ENCODE measurements at places on chromosomes 13 and 19.

DNA sequence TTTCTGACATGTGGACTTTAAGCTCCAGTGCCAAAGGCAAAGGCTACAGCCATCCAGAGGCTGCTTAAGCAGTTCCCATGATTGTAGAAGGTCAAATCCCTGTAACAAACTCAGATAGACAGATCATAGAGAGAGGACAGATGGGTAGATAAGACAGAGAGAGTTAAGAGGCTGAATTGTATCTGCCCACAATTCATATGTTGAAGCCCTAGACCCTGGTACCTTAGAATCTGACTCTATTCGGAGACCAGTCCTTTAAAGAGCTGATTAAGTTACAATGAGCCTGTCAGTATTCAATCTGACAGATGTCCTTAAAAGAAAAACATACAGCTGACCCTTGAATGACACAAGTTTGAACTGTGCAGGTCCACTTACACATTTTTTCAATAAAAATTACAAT lies 115.2 kb downstream of the RAP2A start:
- DNase-seq: no peak

- no peak for DNase-seq
Observed at GRCh38 chr19:17737690-17738153, 13.6 kb upstream of the FCHO1 start.

DNA sequence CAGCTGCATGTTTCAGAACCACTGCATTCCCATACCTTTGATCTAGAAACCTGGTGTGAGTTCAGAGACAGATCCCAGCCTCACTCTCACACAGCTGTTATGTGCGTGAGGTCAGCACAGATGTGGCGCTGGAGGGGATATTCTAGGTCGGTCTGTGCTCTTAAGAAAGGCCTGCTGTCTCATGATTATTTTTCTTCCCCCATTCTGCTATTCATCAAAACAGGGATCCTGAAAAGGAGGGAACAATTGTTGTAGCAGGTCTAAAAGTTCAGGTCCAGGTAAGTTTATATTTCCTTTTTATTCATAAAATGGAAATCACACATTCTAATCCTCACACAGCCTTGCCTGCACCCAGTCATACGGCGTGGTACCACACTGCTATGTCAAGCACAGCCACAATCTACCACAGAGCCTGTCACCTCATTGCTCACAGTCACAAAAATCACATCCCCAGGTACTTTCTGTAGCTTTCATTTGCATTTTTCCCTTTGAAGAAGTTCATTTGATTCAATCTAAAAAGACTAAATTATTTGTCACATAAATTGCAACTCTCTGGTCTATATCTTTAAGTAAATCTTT lies 867 bp downstream of the ZNF546 start:
- no peak for DNase-seq

DNA sequence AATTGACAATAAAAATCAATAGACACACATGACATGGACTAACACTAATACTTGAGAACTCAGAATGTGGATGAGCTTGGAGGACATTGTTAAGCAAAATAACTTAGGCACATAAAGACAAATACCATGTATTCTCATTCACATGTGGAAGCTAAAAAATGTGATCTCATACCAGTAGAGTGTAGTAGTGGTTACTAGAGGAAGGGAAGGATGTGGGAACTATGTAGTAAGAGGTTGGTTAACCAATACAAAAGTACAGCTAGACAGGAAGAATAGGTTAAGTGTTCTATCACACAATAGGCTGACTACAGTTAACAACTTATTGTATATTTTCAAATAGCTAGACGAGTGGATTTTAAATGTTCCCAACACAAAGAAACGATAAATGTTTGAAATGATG lies 415.8 kb upstream of the KLF12 start:
- DNase-seq: no peak

- DNase-seq: no peak
Observed at GRCh38 chr19:47848823-47849473, 10.1 kb upstream of the TPRX2 start.

DNA sequence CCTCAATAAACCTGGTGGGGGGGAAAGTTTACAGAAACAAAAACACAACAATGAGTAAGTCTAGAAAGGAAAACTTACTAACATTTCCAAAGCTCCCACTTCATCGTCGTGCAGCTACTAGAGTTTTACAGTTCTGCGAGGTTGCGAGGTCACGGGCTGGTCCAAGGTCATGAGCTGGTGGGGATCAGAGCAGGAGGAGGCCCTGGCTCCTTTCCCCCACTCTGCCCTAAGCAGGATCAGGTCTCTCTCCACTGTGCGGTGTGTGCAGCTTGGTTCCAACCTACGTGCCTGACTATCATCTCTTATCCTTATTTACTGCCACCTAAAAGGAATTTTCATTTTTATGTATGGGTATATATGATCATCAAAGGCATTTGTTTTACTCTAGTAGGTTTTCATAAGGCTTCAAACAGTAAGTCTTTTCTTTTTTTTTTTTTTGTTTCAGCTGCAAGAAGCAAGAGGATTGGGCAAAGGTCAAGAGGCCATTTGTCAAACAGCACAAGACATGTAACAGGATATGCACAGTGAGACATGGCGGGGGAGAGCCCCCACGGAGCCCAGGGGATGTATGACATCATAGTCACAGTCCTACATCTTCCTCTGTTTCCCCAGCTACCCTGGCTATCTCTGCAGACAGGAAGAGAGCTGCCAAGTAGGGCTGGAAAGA lies 76.6 kb upstream of the POMP start:
- no peak for DNase-seq

GRCh38 chr13:100112186-100112838 lies 23.4 kb downstream of the PCCA start:
- DNase-seq: no peak

DNA sequence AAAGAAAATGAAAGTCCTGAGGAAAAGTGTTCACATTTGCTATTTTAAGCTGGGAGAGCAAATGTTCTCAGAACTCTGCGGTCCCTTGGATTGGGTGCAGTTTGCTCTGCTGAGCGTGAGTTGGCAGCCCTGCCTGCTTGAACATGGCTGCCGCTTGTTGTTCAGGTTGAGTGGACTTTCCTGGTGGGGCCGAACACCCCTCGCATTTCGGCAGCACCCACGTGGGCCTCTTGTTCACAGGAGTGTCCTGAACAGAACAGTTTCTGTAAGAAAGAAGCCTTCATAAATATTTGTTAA lies 10.8 kb upstream of the RNF113B start:
- no peak for DNase-seq

- DNase-seq: no peak
Observed at GRCh38 chr13:101398191-101398590, 18.1 kb downstream of the NALCN start.

GRCh38 chr13:49071341-49071937 lies 95.7 kb downstream of the FNDC3A start:
- no peak for DNase-seq

- DNase-seq: no peak
Observed at GRCh38 chr19:46839752-46840497, 10.7 kb downstream of the AP2S1 start.

GRCh38 chr13:94959626-94960025 lies 247.3 kb upstream of the SOX21 start:
- no peak for DNase-seq

DNA sequence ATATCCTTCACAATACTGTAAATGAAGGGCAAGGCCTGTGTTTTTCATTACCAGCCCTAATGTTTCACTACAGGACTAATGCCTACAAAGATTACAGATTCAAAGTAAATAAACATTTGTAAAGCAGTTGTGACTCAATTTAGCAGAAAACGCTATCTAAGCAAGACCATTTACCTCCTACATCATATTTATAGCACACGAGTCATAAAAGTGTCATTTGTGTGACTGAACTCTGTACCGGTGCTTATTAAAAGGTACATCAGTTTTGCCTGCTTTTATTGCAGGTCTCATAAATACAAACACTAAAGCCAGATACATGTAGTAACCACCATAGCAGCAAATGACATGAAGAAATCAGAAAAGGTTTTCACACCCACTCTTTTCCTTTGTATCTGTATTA lies 61.5 kb upstream of the SLC15A1 start:
- DNase-seq: no peak

DNA sequence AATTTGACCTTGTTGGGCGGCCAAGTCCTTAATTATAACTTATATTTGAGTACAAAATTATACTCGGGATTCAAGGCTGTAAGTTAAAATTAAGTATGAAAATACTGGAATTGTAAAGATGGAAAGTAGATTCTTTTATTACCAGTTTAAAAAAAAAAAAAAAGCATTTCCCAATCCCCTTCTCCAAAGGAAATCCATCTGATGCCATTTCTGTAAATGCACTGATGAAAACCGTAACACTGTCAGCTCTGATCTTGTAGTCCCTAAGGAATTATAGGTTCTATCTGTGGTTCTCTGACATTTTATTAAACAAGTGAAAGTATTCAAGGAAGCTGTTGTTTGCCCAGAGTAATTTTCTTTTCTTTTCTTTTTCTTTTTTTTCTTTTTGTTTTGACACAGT lies 41.6 kb upstream of the HNRNPA1L2 start:
- no peak for DNase-seq

DNA sequence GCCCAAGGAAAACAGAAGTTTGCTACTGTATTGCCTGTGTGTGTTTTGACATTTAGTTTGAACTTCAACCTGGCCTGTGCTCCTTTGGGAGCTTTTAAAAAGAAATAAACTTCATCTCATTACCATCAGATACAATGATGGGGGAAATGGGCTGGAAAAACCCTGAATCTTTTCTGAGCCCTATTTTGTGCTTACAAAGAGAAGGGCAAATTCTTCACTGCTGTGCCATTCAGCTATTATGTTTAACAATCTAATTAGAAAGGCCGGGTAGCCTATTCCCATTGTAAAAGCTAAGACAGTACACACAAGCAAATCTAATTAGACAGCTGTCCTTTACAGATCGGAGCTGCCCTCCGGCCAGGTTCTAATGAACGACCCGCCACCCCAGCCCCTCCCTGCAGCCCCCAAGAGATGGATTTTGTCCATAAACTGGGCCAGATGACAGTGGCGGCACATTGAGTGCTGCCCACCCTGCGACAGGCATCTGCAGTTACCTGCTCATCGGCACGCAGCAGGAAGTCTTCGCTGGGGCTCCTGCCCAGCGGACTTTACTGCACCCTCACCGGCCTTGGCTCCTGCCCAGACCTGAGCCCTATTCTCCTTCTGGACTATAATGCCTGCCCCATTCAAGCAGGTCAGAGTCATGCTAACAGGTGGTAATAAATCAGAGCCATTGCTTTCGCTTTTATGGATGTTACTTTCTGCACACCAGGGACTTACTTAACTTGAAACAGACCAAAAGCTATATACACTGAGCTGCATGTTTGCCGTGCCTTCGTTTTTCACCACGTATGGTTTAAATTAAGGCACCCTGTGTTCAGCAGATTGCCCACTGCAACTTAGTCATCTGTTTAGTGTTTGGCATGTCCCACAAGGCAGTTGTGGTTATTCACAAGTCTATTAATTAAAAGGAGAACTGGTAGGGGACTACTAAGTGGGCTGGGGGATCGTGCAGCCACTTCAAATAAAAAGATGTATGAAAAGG lies 549.6 kb downstream of the FGF9 start:
- no peak for DNase-seq

DNA sequence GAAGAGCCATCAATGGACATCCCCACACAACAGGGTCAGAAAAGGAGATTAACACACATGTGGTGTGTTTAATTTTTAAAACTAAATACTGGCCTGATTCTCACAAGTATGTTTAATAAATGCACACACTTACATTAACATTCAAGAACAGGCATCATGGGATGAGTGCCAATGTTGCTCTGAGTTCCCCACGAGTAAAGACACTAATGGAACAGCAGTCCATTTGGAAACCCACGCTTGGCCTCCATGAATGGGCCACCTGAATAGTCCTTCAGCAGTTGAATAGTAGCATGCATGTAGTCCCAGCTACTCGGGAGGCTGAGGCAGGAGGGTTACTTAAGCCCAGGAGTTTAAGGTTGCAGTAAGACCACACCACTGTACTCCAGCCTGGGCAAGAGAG lies 195.2 kb upstream of the IPO5 start:
- no peak for DNase-seq

DNA sequence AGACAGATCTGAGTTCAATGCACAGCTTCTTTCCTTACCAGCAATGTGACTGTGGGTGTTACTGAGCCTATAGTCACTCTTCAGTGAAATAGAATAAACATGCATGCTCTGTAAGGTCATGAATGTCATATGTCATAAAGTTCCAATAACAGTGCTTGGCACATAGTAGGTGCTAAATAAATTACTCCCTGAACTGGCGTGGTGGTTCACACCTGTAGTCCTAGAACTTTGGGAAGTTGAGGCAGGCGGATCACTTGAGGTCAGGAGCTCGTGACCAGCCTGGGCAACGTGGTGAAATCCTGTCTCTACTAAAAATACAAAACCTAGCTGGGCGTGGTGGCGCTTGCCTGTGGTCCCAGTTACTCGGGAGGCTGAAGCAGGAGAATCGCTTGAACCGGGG lies 13.2 kb downstream of the WBP4 start:
- no peak for DNase-seq

DNA sequence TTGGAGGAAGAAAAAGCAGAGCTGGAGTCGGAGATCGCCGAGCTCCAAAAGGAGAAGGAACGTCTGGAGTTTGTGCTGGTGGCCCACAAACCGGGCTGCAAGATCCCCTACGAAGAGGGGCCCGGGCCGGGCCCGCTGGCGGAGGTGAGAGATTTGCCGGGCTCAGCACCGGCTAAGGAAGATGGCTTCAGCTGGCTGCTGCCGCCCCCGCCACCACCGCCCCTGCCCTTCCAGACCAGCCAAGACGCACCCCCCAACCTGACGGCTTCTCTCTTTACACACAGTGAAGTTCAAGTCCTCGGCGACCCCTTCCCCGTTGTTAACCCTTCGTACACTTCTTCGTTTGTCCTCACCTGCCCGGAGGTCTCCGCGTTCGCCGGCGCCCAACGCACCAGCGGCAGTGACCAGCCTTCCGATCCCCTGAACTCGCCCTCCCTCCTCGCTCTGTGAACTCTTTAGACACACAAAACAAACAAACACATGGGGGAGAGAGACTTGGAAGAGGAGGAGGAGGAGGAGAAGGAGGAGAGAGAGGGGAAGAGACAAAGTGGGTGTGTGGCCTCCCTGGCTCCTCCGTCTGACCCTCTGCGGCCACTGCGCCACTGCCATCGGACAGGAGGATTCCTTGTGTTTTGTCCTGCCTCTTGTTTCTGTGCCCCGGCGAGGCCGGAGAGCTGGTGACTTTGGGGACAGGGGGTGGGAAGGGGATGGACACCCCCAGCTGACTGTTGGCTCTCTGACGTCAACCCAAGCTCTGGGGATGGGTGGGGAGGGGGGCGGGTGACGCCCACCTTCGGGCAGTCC lies 5.0 kb downstream of the FOSB start:
- DNase-seq: no peak

DNA sequence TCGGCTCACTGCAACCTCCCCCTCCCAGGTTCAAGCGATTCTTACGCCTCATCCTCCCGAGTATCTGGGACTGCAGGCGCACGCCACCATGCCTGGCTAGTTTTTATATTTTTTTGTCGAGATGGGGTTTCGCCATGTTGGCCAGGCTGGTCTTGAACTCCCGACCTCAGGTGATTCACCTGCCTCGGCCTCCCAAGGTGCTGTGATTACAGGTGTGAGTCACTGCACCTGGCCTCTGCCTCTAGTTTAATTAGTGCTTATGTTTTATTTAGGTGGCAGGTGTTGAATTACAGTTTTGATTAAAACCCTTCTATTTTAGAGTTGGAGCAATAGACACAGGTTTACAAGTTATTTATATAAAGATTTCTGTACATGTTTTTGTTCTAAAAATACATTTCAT lies 42.8 kb downstream of the ATP11A start:
- DNase-seq: no peak

- no peak for DNase-seq
Observed at GRCh38 chr19:43541920-43542650, 9.1 kb downstream of the ZNF575 start.

All from omental fat pad (tissue), 4 donors.